ENCODE measurements at places on chromosomes 13 and 19. TPM values are rescaled to one million over a fixed set of nuclear protein-coding genes. Genes with fewer than 3 reads are reported as not detected.

Gene AMER2
- not detected for total RNA-seq

Gene LYL1
- 6.9 TPM for total RNA-seq

Gene PSG6
- not detected for total RNA-seq

Gene NRTN
- not detected for total RNA-seq

Gene CD177
- total RNA-seq, result not detected

Gene CNN2
- total RNA-seq, result 553 TPM

Gene AP1M2
- 0.22 TPM for total RNA-seq

Gene CGB8
- total RNA-seq, result not detected

Gene IL11
- 15.1 TPM for total RNA-seq
